ENCODE measurements at places on chromosomes 13 and 19.

- no peak for DNase-seq
Measured at GRCh38 chr13:98264877-98265276, 87.8 kb upstream of the RNF113B start.

GRCh38 chr19:373391-374182 is 29.0 kb upstream of the MIER2 start:
- DNase-seq = no peak

DNA sequence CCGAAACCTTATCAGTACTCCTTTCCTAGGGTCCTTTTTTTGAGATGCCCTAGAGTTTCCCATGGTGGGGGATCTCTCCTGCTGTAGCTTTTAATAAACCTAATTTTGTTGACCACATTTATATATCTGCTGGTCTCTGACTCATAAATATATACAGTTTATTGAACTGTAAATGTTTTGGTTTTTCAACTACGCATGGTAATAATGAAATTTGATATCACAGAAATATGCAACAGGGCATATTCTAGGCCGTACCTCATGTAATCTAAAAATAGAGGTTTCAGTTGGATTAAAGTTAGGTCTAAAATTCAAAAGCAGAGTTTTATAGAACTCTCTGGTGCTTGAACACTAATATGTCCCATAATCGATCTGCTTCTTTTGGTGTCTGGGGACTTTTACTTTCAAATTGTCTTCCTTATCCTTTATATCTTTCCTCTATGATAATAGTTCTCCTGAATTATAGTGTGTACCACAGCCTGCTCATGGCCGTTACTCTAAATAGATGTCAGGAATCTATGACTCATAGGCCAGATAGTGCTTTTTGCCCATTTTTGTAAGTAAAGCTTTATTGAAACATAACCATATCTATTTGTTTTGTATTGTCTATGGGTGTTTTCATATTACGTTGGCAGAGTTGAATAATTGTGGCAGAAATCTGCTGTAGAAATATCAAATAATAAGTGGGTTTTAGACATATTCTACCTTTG is 324.8 kb upstream of the PCDH9 start:
- DNase-seq = no peak

DNA sequence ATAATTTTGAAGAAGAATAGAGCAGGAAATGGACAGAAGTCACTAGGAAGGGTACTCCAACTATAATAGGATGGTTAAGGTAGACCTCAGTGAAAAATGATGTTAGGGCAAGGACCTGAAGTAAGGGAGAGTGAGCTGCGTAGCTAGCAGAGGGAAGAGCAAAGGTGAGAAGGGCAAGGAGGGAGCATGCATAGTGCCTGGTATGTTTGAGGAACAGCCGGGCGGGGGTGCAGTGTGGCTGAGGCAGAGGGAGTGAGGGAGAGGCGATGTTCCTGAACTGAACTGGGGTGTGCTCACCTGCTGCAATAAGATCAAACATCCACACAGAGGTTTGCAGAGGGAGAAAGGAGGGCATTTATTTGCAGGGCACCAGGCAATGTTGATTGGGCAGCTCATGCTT is 110.4 kb downstream of the DNAJC15 start:
- no peak for DNase-seq

GRCh38 chr13:70380809-70381208 is 272.6 kb upstream of the KLHL1 start:
- DNase-seq = no peak

DNA sequence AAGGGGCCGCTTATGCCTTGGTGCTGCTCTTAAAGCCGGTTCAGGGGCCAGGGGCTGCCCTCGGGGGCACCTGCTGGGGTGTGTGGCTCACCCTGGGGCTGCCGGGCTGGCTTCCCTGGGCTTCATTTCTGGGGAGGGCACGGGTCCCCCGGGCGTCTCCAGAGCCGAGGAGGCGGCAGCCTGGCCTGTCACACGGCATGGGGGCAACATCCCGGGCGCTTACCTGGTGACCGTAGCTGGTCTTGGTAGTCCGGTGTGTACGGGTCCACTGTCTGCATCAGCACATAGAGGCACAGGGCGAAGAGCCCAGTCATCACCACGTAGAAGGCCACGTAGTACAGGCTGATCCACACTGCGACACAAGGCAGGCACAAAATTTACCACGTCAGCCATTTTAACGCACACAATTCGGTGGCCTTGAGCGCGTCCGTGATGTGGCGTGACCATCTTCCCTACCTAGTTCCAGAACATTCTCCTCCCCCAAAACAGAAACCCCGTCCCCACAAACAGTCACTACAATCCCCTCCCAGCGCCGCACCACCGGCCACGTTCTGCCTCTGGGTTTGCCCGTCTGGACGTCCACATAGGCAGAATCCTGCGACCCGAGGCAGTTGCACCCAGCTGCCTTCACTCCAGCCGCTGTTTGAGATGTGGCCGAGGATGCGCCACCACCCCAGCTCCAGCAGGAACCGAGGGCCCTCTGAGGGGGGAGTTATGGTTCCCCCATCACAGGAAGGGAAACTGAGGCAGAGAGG is 3.2 kb downstream of the ATP4B start:
- no peak for DNase-seq

DNA sequence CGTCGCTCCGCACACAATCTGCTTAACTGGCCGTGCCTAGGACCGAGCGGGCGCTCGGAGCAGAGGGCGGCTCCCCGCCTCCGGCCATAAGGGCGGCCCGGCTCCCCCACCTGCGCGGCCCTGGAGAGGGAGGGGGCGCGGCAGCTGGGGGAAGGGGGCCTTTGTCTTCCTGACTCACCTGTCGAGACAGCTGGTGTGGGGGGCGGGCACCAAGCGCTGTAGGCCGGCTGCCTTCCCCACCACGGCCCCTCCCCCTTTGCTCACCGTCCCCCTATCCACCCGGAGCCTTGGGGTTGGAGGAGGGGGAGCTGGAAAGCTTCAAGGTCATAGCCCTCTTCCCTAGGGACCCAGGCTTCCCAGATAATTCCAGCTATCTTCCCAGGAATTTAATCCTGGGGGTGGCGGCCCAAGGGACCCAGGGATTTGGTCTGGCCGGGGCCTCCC is 1.2 kb downstream of the VASP start:
- DNase-seq = no peak

DNA sequence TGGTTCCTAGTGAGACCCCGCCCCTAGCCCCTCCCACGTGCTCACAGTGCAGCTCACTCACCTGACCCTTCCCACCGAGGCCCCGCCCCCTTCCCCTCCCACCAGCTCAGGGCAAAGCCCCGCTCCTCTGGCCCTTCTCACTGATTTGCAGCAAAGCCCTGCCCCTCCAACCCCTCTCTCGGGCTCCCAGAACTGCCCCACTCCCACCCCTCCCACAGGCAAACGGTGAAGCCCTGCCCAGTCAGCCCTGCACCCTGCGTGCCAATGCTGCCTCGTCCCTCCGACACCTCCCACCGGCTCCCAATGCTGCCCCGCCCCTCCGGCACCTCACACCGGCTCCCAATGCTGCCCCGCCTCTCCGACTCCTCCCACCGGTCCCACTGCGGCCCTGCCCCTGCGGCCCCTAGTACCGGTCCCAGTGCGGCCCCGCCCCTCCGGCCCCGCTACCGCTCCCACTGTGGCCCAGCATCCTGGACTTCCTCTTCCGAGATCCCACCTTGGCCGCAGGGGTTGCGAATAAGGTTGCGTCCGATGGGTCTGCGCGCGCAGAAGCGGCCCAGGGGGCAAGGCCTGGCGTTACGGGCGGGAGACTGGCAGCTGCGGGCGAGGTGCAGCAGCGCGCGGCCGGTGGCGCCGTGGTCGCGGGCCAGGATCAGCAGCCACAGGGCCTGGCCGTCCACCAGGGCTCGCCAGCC is 834 bp downstream of the FBXO27 start:
- DNase-seq = no peak

DNA sequence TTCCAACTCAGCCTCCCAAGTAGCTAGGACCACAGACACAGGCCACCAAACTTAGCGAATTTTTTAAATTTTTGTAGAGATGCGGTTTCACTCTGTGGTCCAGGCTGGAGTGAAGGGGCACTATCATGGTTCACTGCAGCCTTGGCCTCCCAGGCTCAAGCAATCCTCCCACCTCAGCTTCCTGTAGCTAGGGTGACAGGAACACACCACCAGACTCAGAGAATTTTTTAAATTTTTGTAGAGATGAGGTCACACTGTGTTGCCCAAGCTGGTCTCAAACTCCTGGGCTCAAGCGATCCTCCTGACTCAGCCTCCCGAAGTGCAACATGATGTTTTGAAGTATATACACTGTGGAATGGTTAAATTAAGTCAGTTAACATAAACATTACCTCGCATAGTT is 263.6 kb downstream of the OXGR1 start:
- DNase-seq = no peak

- DNase-seq = no peak
Measured at GRCh38 chr13:39379667-39380655, 223.0 kb downstream of the LHFPL6 start.

- no peak for DNase-seq
Measured at GRCh38 chr19:16620584-16620983, 7.4 kb downstream of the MED26 start.

- DNase-seq = no peak
Measured at GRCh38 chr13:109390391-109390790, 396.0 kb downstream of the IRS2 start.

GRCh38 chr19:56403261-56403660 is 871 bp upstream of the ZNF583 start:
- DNase-seq = no peak

GRCh38 chr19:6489278-6490061 is 7.9 kb upstream of the DENND1C start:
- DNase-seq = no peak

DNA sequence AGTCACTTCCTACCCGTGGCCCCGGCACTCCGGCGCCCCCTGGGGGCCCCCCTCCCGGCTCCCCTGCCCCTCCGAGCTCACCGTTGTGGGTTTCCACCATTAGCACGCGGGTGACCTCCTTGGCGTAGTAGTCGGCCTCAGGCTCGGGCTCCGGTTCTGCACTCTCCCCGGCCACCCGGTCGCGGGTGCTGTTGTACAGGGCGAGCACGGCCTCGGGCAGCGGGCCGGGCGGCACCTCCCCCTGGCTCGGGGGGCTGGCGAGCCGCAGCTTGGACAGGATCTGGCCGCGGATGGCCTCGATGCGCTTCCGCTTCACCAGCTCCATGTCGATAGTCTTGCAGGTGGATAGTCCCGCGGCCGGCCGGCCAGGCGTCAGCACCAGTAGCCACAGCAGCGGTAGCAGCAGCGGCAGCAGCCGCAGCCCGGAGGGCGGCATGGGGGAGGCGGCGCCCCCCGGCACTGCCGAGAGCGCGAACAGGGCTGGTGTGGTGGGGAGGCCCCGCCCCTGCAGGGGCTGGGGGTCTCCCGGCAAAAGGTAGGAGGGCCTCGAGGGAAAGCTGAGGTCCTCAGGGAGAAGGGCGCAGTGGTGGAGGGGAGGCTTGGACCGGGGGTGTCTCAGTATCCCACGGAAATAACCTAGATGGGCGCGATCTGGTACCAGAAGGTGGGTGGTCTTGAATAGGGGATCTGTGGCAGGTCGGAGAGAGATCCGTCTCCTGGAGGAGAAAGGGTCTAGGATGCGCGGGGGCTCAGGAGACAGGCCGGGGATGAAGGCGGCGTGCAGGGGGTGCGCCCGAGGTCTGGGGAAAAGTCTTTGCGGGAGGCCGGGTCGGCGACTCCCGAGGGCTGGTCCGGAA is 885 bp downstream of the TGFB1 start:
- DNase-seq = no peak

DNA sequence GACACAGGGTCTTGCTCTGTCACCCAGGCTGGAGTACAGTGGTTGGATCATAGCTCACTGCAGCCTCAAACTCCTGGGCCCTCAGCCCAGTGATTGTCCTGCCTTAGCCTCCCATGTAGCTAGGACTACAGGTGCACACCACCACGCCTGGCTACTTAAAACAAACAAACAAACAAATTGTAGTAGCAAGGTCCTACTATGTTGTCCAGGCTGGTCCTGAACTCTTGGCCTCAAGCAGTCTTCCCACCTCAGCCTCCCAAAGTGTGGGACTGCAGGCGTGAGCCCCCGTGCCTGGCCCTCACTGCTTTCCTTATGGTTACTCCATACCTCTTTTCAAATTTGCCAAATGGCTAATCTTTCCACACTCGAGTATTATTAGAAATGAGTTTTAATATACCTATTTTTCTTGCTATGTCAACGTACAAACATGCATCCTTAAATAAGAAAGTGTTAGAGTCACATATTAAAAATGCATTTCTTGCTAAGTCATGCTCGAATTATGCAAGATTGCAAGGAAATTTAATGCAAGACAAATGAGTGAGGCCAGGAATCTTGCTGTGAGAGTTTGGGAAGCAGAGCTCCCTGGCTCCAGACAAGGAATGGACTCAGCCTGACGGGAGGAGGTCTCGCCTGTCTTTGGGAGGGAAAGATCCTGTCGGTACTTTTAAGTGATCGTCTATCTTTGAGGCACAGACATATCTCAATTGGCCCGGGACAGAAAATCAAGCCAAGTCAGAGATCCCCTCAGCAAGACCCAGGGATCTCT is 39.4 kb downstream of the RFX2 start:
- DNase-seq = no peak

GRCh38 chr19:55626350-55626749 is 2.0 kb upstream of the ZNF784 start:
- no peak for DNase-seq

GRCh38 chr19:16569609-16570320 is 2.5 kb downstream of the SLC35E1 start:
- no peak for DNase-seq

DNA sequence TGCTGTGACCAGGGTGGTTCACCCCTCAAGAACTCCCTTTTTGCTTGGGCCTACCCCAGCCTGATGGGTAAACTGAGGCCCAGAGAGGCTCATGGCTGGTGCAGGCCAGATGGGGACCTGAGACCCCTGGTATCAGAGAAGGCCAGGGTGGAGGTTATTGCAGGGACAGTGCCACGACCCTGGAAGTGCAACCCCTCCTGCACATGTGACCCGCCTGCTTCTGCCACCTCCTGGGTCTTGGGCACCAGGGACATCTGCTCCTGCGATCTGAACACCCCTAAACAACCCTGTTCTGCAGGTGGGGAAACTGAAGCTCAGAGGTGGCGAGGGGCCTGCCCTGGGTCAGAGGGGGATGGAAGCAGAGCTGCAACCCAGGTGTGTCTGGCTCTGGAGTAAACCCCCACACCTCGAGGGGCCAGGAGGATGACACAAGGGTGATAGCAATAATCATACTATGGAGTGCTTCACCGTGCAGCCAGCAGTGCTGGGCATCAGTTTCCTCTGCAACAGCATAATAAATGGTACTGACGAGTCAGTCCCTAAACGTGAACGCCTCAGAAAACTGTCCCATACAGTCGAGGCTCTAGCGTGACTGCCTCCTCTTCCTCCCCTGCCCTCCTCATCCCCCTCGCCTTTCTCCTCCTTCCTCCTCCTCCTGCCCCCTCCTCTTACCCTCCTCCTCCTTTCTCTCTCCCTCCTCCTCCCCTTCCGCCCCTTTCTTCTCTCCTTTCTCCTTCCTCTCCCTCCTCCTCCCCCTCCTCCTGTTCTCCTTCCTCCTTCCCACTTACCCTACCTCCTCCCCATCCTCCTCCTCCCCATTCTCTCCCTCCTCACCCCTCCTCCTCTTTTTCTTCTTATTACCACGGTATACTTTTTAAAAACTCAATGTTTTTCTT is 4.3 kb downstream of the YJEFN3 start:
- DNase-seq = no peak
